Stimulated activated CD4-positive, alpha-beta T cell treated with anti-CD3 and anti-CD28 coated beads, Interleukin-1b, Interleukin-23, amount 100 ng/mL, for 1 hour (primary cell): ENCODE measurements at places on chromosomes 4 and X.

DNA sequence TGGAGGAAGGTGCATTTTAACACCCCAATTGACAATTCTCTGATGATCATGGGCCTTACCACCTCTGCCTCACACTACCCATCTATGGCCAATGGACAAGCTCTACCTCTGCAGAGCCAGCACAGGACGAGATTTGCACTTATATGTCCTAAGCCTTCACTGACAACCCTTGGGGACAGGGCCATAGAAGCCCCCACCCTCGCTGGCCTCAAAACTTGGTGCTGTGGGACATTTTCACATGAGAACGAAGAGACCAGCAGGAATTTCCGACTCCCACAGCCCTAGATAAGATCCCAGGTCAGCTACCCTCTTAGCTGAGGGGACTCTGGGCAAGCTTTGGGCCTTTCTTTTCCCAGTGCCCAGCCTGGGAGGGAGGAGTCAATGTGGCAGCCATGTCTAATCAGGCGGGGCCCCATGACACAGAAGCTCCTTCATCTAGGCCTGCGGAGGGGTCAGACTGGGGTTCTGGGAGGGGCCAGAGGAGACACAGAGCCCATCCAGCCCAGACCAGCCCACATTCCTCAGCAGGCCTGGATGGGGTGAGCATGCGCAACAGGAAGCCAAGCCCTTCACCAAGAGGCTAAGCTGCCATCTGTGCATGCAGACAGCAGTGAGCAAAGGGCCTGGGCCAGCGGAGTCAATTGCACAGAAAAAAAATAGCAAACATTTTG is 12.1 kb downstream of the PJA1 start:
- no peak for DNase-seq

- DNase-seq: no peak
Observed at GRCh38 chr4:6273661-6273990, 4.0 kb downstream of the WFS1 start.

GRCh38 chr4:102862016-102862415 is 6.8 kb upstream of the CISD2 start:
- DNase-seq: no peak

- DNase-seq: no peak
Observed at GRCh38 chr4:48799157-48799556, 19.1 kb upstream of the FRYL start.

DNA sequence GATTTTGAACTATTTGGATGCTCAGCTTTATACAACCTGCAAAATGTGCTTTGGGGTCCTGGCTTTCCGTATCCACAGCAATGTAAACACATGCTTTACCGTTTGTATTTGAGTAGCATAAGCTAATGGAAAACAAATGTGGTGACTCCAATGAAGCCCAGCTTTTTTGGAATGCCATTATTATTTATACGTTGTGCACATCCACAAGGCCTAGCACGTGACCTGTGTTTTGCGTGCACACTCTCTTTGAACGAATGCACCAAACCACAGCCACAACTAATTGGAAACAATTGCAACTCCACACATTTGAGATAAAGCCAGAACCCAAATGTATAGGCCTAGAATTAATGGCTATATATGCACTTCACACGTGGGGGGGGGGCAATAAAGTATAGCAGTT is 189.5 kb upstream of the GPC4 start:
- DNase-seq: no peak

- DNase-seq: no peak
Observed at GRCh38 chr4:144655491-144655890, 9.5 kb downstream of the HHIP start.

DNA sequence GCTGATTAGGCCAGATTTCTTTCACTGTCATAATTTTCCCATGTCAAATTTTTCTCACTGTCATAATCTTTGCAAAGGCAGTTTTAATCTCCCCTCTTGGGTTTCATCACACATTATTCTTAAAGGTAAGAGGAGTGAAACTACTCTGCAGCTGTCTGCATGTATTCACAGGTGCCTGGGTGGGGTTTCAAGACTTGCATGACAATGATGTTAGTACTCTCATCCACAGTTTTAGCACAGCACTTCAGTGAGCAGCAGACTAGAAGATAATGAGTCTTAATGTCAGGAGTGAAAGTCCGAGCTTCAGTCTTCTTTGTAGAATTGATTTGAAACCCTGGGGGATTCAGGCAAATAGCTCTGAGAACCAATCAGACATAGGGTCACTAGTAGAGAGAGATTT is 182.5 kb upstream of the GALNT7 start:
- no peak for DNase-seq

GRCh38 chr4:105596684-105597083 is 44.3 kb downstream of the ARHGEF38 start:
- no peak for DNase-seq

DNA sequence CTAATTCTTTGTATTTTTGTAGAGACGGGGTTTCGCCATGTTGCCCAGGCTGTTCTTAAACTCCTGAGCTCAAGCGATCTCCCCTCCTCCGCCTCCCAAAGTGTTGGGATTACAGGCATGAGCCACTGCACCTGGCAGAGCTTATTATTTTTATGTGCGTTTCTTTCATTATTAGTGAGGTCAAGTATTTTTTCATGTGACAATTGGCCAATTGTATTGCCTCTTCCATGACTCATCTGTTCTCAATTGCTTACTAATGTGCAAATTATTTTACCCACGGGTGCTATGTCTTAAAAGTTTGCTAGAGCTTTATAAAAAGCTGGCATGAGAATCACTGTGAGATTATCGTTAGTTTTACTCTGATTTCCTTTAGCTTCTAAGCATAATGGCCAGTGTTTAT is 13.0 kb upstream of the ARX start:
- no peak for DNase-seq

- DNase-seq: no peak
Observed at GRCh38 chr4:10055871-10056270, 34.6 kb upstream of the SLC2A9 start.
